Stimulated activated CD8-positive, alpha-beta memory T cell treated with anti-CD3 and anti-CD28 coated beads, Interleukin-4, amount 100 ng/mL, for 1 hour (primary cell): ENCODE measurements at places on chromosomes 2 and 18.

DNA sequence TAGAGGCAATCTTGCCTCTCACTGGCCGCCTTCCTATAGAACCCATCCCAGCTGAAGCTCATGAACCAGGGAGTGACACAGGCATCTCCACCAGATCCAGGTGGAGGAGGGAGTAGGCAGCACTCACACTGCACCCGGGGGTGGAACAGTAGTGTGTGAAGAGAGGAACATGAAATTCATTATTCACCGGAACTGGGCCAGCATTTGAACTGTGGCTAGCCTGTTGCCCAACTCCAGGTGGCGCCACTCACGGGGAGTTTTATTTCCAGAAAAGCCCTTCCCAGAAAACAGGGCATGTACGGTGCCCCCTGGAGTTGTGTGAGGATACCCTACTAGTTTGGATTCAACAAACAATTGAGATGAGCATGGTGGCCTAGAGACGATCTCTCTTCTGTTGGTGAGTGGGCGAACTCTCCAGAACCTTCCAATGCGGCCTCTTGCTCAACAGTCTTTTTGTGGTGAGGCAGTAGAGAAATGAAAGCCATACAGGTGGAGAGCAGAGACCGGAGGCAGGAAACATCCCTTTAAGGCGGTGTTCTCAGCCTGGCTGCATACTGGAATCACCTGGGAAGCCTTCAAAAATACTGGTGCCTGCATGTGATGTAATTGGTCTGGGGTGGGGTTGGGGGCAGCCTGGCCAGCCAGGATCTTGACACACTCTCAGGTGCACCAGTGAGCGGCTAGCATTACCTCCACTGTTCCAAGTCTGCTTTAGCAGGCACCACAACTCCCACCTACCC is 73.5 kb upstream of the NEDD4L start:
- no peak for DNase-seq

GRCh38 chr2:86315084-86315483 is 22.3 kb downstream of the REEP1 start:
- DNase-seq = no peak

- no peak for DNase-seq
These were observed 221.0 kb downstream of the PID1 start for GRCh38 chr2:229050133-229050532.

- no peak for DNase-seq
These were observed 469.6 kb upstream of the MYT1L start for GRCh38 chr2:2800697-2801096.

DNA sequence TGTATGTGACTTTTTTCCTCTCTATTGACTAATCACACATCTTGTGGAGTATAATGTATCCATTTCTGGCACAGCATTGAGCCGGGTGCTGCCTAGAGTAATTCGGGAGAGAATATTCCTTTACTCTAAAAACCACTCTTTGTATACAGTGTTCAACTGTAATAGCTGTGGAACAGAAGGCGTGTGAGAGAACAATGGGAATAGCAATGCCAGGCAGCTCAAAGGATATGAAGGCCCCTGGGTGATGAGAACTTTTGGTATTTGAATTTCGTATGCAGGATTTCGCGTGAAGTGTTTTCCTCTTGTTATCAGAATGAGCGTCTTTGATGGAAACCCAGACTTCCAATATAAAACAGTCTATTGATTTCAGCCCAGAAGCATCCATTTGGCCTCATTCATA is 84.6 kb upstream of the MAP3K20 start:
- no peak for DNase-seq

DNA sequence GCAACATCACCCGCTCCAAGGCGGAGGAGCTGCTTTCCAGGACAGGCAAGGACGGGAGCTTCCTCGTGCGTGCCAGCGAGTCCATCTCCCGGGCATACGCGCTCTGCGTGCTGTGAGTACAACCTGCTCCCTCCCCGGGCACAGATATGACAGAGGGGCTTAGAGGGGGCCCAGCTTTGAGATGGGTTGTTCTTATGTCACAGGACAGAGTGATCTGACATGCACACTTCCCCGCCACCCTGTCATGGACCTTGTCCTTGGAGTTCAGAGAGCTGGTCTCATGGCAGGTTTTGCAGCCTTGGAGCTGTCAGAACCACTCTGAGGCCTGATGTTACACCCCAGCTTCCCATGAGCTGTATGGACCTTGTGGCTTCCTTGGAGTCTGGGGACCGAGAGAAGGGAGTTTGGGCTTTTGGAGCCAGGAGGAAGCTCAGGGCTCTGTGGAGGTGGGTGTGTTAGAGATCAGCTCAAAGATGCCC is 398 bp downstream of the INPP5D start:
- no peak for DNase-seq

DNA sequence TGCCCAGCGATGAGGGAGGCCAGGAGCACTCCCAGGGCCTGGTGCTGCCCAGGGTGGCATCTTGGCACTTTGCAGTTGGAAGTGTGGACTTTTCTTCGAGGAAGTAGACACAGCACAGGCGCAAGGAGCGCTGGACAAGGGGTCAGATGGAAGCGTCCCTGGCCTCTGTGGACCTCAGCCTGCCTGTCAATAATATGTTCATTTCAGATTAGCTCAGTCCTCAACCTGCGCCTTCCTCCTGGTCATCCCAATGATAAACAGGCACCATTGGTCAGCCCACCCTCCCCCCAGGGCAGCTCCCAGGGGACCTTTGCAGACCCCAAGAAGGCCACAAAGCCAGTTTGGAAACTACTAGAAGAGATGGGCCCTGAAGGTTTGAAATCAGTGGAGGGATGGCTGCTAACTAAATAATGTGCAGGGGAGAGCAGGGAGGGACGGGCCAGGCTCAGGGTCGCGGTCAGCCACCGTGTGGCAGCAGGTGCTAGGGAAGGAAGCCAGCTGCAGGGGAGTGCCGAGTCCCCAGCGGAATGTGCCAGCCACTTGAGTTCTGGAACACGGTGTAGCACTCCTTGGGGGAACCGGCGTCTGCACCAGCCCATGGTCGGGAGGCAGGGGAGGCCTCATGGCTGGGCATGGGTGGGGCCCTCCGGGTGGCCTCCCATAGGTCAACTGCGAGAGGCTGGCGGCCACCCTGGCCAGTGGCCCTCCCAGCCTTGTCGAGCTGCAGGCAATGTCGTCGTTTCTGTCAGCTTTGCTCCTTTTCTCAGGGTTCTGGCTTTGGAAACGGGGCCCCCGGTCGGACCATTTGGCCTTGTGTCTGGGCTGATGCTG is 59.9 kb downstream of the ADI1 start:
- DNase-seq = no peak

- no peak for DNase-seq
These were observed 481.4 kb upstream of the CDH7 start for GRCh38 chr18:65269375-65269774.

GRCh38 chr2:181574321-181574720 is 82.6 kb downstream of the CERKL start:
- no peak for DNase-seq

GRCh38 chr2:157899125-157899839 is 23.2 kb upstream of the ACVR1 start:
- no peak for DNase-seq

- DNase-seq = no peak
These were observed 4.2 kb downstream of the GALNT13 start for GRCh38 chr2:153875801-153876466.

- no peak for DNase-seq
These were observed 5.4 kb downstream of the SEC11C start for GRCh38 chr18:59145055-59145454.

- no peak for DNase-seq
These were observed 89.9 kb downstream of the ERBB4 start for GRCh38 chr2:212448698-212449097.

DNA sequence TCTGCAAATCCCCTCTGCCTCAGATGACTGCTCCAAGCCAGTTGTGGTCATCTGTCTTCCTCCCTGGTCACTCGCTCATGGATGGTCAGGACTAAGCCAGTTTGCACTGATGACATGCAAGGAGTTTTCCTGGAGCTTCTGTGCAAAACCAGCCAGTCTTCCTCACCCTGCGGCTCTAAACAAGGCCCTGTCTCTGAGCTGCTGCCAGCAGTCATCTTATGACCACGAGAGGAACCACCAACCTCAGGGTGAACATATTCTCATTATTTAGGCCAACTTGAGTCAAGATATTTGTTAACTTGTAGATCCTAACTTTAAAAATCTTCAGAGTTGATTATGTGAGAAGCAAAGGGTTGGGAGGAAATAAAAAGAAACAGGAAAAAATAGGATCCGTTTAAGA is 119.9 kb upstream of the CAB39 start:
- DNase-seq = no peak

GRCh38 chr2:149334156-149334555 is 3.8 kb downstream of the LYPD6 start:
- DNase-seq = no peak

- no peak for DNase-seq
These were observed 59.3 kb upstream of the CCDC68 start for GRCh38 chr18:55018602-55019001.

DNA sequence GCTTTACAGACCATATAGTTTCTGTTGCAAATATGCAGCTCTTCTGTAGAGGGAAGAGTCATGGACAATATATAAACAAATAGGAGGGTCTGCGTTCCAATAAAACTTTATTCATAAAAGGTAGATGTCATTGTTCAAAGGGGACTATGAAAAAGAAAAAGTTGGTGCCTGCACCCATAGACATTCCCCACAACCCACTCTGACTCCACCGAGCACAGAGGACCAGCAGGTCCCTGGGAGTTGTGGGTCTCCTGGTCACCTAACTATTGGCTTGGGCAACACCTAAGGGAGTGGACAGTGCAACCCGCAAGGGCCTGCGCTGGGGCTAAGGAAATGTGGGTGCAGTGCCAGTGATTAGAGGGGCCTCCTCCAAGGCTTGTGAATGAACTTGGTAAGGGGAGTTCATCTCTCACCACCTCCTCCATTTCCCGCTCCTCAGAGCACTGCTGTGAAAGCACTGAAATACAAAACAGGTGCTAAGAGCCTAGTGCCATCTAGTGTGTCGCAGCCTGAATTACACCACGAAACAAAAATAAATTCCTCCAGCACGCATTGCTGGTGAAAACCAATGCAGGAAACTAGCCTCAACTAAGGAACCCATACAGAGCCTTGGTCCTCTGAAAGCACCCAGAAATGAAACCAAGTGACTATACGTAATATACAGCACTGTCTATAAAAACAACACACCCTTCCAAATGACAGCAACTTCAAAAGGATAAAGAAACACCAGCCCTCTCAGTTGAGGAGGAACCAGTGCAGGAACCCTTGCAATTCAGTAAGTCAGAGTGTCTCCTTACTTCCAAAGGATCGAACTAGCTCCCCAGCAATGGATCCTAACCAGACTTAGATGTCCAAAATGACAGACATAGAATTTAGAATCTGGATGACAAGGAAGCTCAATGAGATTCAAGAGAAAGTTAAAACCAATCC is 166.6 kb downstream of the RNF144A start:
- no peak for DNase-seq

DNA sequence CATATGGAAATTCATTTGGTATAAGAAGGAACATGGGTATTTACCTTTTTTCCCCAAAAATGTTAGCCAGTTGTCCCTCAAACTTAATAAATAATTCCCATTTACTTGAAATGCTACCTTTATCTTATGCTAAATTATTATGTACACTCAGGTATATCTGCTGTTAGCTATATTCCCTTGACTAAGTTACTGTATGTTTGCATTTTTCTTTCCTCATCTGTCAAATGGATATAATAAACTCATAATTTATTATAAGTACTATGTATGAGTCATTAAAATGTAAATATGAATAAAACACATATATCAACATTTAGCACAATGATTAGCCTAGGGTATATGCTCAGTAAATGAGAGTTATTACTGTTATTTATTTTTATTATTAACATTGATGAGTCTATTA is 117.4 kb downstream of the PMS1 start:
- DNase-seq = no peak

DNA sequence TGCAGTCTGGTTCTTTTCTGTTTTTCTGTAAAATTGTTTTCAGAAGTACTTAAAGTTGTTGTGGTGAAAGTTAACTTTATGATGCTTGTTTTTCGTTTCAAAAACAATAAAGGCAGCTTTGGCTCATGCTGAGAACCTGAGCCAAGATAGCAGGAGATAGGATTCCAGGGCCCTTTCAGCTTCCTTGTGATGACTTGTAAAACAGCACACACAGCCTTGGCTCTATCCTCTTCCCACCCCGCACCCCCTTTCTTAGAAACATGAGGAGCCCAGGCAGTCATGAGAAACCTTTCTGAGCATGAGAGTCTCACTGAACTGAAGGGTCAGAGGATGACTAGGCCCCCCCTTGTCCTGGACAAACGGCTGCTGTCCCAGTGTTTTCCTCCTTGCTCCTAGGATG is 12.4 kb upstream of the CHRNA1 start:
- DNase-seq = no peak

DNA sequence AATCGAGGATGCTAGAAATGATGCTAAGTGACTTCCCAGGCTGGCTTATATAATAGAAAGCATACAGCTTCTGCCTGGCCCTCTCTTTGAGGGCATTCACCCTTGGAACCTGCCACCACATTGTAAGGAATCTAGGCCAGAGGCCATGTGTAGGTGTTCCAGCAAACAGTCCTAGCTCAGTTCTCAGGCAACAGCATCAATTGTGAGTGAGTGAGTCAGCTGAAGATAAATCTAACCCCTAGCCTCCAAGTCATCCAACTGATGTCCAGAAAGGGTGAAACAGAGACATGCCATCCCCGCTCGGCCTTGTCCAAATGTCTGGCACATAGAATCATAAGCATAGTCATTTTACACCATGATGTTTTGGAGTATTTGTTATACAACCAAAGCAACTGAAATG is 324.3 kb upstream of the KLHL14 start:
- no peak for DNase-seq

- no peak for DNase-seq
These were observed 54.5 kb upstream of the TGIF1 start for GRCh38 chr18:3395466-3395865.

DNA sequence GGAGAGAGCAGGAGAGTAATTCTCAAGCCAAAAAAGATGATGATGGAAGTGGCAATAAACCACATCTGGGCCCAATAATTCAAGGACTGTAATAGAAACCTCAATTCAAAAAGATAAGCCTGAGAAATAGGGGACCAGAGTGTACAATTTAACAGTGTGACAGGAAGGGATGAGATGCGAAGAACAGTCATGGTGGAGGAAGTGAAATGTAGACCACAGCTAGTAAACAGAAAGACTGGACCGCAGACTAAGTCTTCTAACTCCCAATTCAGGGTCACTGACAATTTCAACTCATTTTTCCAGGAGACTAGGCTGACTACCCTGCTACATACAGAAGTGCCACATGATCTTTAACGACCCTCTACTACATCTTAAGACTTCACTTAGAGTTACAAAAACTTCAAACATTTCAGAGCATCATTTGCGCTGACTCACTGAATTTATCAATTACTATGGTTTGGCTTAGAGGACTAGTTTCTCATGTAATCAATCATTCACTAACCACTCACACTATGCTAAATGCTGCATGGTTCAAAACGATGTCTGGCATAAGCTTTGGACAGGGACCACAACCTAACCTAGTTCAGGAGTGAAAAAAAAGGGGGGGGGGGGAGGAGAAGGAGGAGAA is 9.0 kb downstream of the CUL3 start:
- no peak for DNase-seq

- no peak for DNase-seq
These were observed 19.9 kb upstream of the ELAC1 start for GRCh38 chr18:50947899-50948298.

- no peak for DNase-seq
These were observed 33.6 kb upstream of the PDCL3 start for GRCh38 chr2:100529176-100529575.

GRCh38 chr2:197191940-197192322 is 118.6 kb downstream of the ANKRD44 start:
- no peak for DNase-seq

GRCh38 chr18:43277164-43277600 is at the start of gene SYT4:
TSS of gene SYT4 (minus strand) at chr18:43277490. CDS start at chr18:43277281, 209 bp downstream.
- no peak for DNase-seq
